ENCODE measurements at places on chromosomes 2 and 18. TPM values are rescaled to one million over a fixed set of nuclear protein-coding genes. Genes with fewer than 3 reads are reported as not detected.

- no peak for DNase-seq
These were observed 1.1 kb downstream of the VAMP8 start for GRCh38 chr2:85578243-85579180.

DNA sequence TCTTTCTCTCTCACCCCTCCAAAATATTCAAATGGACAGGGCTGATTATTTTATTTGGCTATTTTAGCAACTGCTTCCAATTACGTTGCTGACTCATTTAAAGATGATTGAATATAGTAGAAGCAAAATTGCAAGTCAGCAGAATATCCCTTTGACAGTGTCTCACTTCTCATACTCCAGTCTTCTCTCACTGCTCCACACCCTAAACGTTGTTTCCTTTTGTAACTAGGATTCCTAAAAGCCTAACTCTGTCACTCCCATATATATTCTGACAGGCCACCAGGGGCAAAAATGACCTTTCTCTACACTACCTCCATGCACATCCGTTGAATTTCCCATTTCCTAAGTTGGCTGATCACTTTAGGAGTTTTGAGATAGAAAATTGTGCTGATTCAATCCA is 351.1 kb downstream of the RND3 start:
- DNase-seq: no peak

GRCh38 chr2:69163109-69163508 is 150.1 kb downstream of the ANTXR1 start:
- peak; percentile 86 for DNase-seq

- DNase-seq: no peak
These were observed 72.8 kb downstream of the ZNF521 start for GRCh38 chr18:25279133-25279532.

DNA sequence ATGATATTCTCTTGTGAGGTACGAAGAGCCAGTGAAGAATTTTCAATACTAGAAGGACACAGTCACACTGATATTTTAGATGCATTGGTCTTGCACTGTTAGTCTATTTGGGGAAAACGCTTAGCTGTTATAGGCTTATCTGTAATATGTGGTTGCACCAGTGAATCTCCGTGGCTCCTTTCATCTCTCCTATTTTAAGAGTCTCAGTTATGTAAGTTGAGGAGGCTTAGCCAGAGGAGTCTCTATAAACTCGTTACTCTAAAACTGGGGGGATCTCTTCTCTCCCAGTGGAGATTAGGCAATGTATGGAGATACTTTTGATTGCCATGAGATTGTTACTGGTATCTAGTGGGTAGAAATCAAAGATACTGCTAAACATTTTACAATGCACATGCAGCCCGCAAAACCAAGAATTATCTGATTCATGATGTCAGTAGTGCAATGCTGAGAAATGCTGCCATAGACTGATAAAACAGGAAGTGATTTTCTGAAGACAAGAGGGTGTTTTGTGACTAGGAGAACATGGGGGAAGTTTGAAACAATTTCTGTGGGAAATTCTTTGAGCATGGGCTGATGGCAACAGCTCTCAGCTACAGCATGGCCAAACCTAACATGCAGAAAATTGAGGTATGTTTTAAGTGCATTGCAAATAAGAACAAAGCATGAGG is 339.1 kb downstream of the SOX11 start:
- no peak for DNase-seq

DNA sequence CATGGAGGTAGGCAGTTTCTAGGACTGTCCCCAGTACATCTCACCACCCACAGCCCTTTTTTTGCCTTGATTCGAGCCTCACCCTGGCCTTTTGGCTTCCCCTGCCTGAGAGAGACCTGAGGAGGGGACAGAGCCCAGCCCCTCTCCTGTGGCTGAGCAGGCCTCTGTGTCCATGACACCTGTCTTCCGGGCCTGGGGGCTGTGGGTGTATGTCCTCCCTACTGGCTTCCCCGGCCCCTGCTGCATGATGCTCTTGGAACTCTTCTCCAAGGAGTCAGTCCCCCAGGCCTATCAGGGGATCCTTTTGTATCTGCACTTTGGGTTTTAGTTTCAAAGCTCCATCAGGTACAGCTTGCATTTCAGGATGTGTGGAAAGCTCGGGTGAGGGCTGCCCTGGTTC is 80.4 kb downstream of the STPG4 start:
- no peak for DNase-seq

DNA sequence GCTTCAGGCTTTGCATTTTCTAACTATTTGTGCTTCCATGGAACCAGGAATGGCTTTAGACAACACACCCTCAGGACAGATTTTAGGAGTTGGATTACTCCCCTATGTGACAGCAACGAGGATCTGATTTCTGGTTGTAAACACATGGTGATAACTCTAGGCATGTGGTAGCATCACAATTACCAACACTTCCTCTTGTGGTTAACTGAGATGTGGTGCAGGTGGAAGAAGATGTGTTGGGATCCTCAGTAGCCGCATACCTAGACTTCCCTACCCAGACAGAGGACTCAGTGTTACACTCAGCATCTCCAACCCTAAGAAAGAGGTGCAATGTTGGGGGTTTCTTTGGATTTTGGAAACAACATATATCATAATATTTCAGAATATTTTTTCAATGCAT is 234.8 kb downstream of the DOK6 start:
- DNase-seq: no peak

The SPHKAP gene
- 0.50 TPM for polyA plus RNA-seq

The SERPINB3 gene
- not detected for polyA plus RNA-seq
